ENCODE measurements at places on chromosomes 16 and 17.
A peak's percentile ranks its signal among the peaks of the same experiment; 100 is the strongest.

- no peak for DNase-seq
Measured at GRCh38 chr17:9700754-9701476, 55.6 kb downstream of the USP43 start.

DNA sequence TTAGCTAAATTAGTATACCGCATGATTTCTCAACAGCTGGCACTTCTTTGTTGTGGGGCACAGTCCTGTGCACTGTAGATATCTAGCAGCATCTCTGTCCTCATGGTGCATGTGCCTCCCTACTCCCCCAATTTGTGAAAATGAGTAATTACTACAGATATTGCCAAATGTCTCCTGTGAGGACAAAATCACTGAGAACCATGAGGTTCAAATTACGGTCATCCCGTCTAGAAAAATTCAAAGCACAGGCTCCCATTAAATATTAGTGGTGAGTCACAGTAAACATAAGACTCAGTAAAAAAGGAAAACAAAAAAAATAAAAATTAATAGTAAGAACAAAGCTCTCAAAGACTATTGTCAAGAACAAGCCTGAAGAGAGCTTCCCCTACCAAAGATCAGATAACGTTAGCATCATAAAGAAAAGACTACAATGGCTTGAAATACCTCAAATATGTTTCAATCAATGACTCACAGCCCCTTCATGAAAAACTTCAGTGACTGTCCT is 57.8 kb downstream of the STH start:
- DNase-seq = no peak

DNA sequence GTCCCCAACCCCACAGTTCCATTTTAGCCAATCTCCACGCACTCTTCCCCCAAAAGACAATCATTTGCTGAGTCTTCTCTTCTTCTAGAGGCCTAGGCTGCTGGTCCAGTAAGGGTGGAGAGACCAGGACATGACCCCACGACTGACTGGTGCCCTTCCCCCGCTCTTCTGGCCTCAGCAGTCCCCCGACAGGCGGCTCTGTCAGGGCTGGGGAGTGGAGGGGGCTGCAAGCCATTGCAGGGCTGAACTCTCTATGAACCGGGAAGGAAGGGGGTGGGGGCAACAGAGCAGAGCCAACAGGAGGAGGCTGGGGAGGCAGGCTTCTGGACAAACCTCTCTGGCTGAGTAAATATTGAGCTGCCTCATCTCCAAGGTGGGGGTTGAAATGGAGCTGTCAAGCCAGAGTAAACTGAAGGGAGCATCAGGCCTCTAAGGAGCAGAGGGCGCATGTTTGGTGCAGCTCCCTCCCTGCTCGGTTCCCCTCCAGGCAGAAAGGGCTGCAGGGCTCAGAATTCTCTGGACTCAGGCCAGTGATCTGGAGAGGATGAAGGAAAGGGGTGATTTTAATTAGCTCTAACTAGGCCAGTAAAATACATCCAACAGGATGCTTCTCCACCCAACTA is 8.7 kb downstream of the HOXB1 start:
- peak; percentile 47 for DNase-seq

DNA sequence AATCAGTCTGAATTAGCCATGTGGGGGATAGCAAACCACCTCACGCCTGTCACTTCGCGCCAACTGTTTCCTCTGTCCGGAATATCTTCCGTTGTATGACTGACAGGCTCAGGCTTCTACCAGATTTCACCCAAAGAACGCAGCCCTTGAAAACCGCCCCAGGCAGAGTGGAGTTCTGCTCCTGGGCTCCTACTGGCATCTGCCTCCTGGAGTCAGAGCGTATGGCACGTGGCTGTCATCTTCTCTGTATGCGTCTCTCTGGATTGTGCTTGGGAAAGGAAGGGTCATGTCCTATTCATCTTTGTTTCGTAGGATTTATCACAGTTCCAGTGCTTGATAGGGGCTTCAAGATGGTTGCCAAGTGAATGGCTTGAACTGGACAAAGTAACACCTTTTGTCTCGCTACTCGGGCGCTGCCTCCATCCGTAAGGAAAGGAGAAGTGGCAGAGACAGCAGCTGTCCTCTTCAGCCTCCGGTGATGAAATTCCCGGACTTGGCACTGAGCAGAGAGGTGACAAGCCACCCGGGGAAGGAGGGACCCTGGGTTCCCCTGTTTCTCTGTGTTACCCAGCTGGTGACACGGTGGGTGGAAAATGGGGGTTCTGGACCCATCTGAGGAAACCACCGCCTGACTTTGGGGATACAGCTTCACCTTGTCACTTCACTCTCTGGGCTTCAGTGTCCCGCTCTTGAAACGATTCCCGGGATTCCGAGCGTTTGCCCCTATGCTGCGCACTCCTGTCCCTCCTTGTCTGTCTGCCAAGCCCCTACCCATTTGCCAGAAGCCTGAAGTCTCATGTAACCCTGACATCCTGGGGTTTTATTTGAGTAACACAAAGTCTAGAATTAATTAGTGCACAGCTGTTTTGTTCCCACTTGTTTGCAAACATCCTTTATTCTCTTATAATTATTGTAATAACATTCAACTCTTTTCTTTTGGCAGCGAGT is 13.9 kb downstream of the KIAA0513 start:
- no peak for DNase-seq

DNA sequence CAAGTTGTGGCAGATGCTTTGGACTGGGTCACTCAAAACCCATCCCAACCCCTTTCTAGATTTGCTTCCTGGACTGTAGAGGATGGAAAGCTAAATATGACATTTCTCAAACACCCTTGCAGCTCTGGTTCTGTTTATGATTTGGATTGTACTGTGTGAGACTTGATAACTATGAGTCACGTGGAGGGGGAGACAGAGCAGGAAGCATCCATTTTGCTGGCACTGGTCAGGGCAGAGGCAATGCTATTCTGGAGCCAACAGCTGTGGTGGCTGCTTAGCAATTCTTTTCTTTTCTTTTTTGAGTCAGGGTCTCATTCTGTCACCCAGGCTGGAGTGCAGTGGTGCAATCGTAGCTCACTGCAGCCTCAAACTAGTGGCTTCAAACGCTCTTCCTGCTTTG is 13.6 kb upstream of the TERF2 start:
- no peak for DNase-seq

- DNase-seq = no peak
Measured at GRCh38 chr17:39775031-39775430, 37.3 kb downstream of the GRB7 start.

DNA sequence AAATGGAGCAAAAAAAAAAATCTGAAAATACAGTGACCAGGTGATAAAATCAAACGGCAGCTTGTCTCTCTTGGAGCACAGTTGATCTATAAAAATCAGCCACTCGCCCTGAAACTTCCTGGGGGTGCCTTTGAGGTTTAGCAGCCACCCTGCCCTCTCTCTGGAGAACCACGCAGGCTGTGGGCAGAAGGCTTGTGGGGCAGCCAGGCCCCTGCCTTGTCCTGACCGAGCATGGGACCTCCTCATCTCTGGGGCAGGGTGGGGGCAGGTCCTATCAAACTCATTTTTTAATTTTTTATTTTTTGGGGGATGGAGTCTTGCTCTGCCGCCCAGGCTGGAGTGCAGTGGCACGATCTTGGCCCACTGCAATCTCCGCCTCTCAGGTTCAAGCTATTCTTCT is 5.0 kb downstream of the TMEM238L start:
- DNase-seq = no peak

- no peak for DNase-seq
Measured at GRCh38 chr17:63333869-63334268, 112.2 kb downstream of the CYB561 start.

DNA sequence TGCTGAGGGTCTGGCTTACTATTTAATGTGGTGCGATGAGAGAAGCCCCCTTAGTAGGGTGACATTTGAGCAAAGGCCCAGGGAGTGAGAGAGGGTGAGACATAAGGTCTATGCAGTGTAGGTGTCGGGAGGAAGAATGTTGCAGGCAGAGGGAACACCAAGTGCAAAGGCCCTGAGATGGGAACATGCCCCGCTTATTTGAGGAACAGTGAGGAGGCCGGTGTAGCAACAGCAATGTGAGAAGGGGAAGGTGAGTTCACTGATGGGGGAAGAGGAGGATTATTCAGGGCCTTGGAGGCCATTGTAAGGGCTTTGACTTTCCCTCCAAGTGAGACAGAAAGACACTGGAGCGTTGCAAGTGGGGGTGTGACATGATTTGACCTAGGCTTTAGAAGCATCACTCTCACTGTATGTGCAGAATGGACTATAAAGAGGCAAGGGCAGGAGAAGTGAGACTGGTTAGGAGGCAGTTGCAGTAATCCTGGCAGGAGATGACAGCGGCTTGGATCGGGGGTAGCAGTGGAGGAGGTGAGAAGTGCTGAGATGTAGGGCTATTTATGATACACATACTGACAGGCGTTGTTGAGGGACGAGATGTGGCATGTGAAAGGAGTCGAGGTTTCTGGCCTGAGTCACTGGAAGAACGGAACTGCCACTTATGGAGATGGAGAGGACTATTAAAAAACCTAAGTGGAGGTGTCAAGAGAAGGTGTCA is 145.3 kb downstream of the SPECC1 start:
- no peak for DNase-seq

DNA sequence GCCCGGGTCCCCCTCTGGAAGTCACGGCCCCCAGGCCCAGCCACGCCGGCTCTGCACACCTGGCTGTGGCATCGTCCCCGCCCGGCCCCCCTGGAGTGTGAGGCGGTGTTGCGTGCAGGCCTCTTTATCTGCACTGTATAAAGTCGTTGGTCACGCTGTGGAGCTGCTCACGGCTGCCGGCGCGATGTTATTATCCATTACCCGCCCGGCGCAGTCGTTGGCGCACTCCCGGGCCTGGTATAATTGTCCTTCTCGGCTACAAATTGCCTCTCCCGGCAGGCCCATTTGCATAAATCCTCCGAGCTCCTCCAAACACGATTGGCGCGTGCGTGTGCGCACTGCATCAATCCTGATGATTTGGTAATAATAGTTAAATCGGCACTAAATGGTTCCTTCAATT is 57.8 kb downstream of the BAHCC1 start:
- DNase-seq = peak; percentile 25

- peak; percentile 14 for DNase-seq
Measured at GRCh38 chr17:80987941-80988461, 3.6 kb upstream of the CHMP6 start.

DNA sequence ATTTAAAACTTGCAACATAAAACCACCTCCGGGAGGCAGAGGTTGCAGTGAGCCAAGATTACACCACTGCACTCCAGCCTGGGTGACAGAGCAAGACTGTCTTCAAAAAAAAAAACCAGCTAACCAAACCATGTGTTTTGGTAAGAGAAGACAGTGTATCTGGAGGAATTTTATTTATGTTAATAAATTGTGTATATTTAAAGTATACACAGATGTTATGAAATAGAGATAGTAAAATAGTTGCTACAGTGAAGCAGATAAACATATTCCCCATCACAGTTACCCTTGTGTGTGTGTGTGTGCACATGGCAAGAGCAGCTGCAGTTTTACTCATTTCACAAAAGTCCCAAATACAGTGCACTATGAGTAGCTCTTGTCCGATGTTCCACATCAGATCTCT is 54.8 kb upstream of the CRISPLD2 start:
- DNase-seq = no peak

- no peak for DNase-seq
Measured at GRCh38 chr16:27803775-27804549, 254.0 kb downstream of the KATNIP start.

GRCh38 chr17:78965491-78965924 is 14.2 kb downstream of the LGALS3BP start:
- DNase-seq = peak; percentile 37

- no peak for DNase-seq
Measured at GRCh38 chr17:61131585-61131984, 268.1 kb upstream of the TBX2 start.

- DNase-seq = no peak
Measured at GRCh38 chr16:66287926-66288325, 78.6 kb upstream of the CDH5 start.

DNA sequence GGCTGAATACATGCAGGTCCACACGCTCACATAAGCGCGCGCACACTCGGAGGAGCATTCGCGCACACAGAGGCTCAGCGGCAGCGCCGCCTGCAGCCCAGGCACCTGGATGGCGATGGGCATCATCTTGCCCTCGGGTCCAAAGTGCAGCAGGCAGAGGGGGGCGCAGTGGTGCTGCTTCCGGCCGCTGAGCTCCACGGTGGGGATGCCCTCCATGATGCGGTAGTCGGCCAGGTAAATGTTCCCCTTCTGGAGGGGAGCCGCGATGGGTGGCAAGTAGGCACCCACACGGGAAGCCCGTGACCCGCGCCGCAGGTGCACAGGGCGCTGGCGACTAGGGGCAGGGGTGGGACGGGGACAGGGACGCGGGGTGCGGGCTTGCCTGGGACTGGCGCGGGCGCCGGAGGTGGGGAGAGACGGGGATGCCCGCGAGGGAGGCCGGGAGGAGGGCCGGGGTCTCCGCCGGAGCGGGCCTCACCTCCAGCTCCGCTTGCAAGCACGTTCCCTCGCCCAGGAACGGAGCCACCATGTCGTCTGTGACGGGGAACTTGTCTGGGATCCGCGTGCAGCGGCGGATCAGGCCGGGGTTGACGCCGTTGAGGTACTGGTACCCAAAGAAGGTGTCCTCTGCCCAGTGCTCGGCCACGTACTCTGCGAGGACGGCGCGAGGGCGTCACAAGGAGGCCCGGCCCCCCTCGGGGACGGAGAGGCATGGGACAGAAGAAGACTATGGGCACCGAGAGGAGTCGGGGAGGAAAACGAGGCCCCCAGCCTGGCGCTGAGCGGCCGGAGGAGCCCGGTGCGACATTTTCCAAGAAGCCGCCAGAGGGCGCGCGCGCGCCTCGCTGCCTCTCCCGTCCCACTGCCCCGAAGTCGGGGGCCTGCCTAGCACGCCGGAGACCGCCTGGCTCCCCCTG is 8.0 kb downstream of the ALOX12B start:
- peak; percentile 69 for DNase-seq

Measured in NCI-H2227 treated with DMSO at 0.1 percent for 48 hours (cell line).